ENCODE measurements at places on chromosomes 7 and 10. TPM values are rescaled to one million over a fixed set of nuclear protein-coding genes. Genes with fewer than 3 reads are reported as not detected.

Gene ANKRD2
- 7.4 TPM for total RNA-seq

Gene NRG3
- not detected for total RNA-seq

Gene GIMAP8
- not detected for total RNA-seq

Gene PRRT4
- total RNA-seq = 0.26 TPM

Gene CPN1
- 0.19 TPM for total RNA-seq

Gene NOLC1
- 157 TPM for total RNA-seq

Gene SLC26A3
- not detected for total RNA-seq

Gene DNAH11
- total RNA-seq = 0.33 TPM

Gene GSAP
- total RNA-seq = 2.3 TPM

Gene CRPPA
- total RNA-seq = 0.64 TPM

Gene OPN1SW
- not detected for total RNA-seq

Gene WDR86
- 0.26 TPM for total RNA-seq

Gene ASB10
- total RNA-seq = not detected

Gene PLXNA4
- total RNA-seq = 0.40 TPM

Gene CTAGE4
- total RNA-seq = 0.05 TPM

Gene NEURL1
- total RNA-seq = 0.78 TPM

Gene INPP5F
- 10.3 TPM for total RNA-seq

Gene WEE2
- not detected for total RNA-seq

Gene AKR1D1
- 0.08 TPM for total RNA-seq

Gene PHKG1
- total RNA-seq = 0.49 TPM

Gene SMO
- 13.8 TPM for total RNA-seq

Gene MACC1
- total RNA-seq = not detected

Gene FAM180A
- 0.05 TPM for total RNA-seq

Gene TMEM176B
- total RNA-seq = not detected

Gene RET
- 0.50 TPM for total RNA-seq

Gene HHEX
- 11.3 TPM for total RNA-seq

Gene CCDC186
- 6.5 TPM for total RNA-seq

Gene TWNK
- total RNA-seq = 38.8 TPM

Gene CNPY1
- not detected for total RNA-seq

Gene DRGX
- not detected for total RNA-seq

Gene EFCAB10
- total RNA-seq = 2.4 TPM

Gene SPAM1
- not detected for total RNA-seq

Gene RGR
- not detected for total RNA-seq

Gene CYP26A1
- total RNA-seq = 2.5 TPM

Gene SYCE1
- total RNA-seq = not detected

Gene WBP1L
- total RNA-seq = 30.2 TPM

Gene ACSM6
- total RNA-seq = not detected

Gene HELLS
- 28.3 TPM for total RNA-seq

Gene CYP3A4
- total RNA-seq = 0.05 TPM

Gene TMEM273
- not detected for total RNA-seq

Gene PPP1R17
- total RNA-seq = not detected

Gene ACHE
- 2.6 TPM for total RNA-seq

Gene TRPV5
- total RNA-seq = not detected

Gene GALNT17
- total RNA-seq = not detected

Gene CDNF
- total RNA-seq = 0.86 TPM

Gene LBX1
- total RNA-seq = not detected

Gene PRLHR
- total RNA-seq = not detected

Gene TMEM72
- total RNA-seq = not detected

Gene INPP5A
- 13.5 TPM for total RNA-seq

Gene UNCX
- total RNA-seq = not detected

Gene UNC5B
- 2.8 TPM for total RNA-seq

Gene DYNC1I1
- total RNA-seq = 0.13 TPM

Gene PRSS37
- not detected for total RNA-seq

Gene PNLIP
- 0.16 TPM for total RNA-seq

Gene CYP2C9
- total RNA-seq = not detected

Gene CCDC172
- not detected for total RNA-seq

Gene HEPACAM2
- not detected for total RNA-seq

Gene CLRN3
- 0.07 TPM for total RNA-seq

All from A549 treated with dexamethasone at 1 μM for 4 hours (cell line).